ENCODE measurements at places on chromosomes 12 and 14.
A peak's percentile ranks its signal among the peaks of the same experiment; 100 is the strongest.

- peak; percentile 62 for DNase-seq
Observed at GRCh38 chr12:117518594-117519270, 157.3 kb upstream of the NOS1 start.

DNA sequence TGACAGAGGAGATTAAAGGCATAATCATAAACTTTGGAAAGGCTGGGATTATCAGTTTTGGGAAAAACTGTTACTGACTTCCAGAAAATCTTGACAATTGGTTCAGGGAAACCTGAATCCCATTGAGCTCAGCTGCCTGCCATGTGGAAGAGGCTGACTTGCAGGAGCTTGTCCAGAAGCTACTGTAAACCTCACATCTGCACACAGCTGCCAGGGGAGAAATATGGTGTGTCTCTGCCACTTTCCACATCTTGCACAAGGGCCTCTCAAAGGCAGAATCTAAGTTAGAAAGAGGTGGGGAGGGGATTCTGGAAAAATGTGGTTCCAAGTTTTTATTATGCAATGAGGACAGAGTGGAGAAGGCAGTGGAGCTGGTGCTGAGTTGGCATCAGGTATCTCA, 8.7 kb upstream of the BHLHE41 start:
- no peak for DNase-seq

DNA sequence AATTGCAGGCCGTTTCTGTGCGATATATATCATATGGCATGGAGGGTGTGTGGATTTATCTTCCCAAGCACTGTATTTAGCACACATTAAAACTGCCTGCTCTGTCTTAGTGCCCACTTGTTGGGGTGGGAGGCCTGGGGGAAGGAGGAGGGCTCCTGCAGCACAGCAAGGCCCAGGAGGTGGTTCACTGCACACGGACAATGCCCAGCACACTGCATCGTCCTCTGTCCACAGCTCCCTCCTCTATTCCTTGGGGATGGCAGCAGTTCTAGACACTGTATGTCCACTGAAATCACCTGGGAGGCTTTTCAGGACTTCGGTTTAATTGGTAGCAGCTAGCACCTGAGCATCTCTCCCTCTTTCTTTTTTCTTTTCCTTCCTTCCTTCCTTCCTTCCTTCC, 161.2 kb downstream of the KTN1 start:
- DNase-seq, result no peak

DNA sequence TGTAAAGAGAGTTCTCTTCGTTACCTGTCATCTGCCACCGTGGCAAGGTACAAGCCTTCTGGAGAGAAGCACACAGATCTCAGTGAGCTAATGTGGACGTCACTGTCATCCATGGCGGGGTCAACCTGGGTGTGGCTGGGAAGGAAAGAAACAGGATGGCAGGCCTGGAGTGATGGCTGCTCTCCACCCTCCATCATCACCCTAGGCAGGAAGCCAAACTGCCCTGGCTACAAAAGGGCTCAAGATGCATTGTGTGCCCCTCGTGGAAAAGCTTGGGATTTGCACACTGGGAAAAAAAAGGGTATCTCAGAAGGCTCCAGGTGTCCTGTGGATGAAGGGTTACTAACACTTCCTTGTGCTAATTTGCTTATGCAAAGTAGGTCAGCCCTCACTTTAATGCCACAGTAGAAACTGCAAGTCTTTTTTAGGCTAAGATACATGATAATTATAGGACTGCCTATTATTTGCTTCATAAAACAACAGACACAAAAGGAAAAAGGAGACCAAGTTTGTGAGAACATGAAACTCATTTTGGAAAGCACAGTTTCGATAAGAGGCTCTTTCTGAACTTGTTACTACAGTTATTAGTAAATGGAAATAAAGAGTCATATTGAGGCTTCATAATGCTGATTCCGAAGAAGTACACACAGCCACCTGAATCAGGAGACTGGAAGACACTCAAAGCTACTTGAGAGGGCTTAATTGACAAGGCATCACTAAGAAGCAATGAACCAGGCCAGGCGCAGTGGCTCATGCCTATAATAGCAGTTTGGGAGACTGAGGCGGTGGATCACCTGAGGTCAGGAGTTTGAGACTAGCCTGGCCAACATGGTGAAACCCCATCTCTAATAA, 18.9 kb downstream of the RFC5 start:
- DNase-seq, result no peak

- no peak for DNase-seq
Observed at GRCh38 chr12:52847335-52848102, 1.3 kb downstream of the KRT78 start.

- DNase-seq, result no peak
Observed at GRCh38 chr12:47080725-47081502, 1.2 kb upstream of the AMIGO2 start.

- no peak for DNase-seq
Observed at GRCh38 chr14:86604561-86604960, 1074.6 kb downstream of the FLRT2 start.

GRCh38 chr14:67857778-67858350, 38.3 kb downstream of the RAD51B start:
- DNase-seq, result no peak

GRCh38 chr12:79933532-79934264, 1.2 kb downstream of the PPP1R12A start:
- DNase-seq, result peak; percentile 45

DNA sequence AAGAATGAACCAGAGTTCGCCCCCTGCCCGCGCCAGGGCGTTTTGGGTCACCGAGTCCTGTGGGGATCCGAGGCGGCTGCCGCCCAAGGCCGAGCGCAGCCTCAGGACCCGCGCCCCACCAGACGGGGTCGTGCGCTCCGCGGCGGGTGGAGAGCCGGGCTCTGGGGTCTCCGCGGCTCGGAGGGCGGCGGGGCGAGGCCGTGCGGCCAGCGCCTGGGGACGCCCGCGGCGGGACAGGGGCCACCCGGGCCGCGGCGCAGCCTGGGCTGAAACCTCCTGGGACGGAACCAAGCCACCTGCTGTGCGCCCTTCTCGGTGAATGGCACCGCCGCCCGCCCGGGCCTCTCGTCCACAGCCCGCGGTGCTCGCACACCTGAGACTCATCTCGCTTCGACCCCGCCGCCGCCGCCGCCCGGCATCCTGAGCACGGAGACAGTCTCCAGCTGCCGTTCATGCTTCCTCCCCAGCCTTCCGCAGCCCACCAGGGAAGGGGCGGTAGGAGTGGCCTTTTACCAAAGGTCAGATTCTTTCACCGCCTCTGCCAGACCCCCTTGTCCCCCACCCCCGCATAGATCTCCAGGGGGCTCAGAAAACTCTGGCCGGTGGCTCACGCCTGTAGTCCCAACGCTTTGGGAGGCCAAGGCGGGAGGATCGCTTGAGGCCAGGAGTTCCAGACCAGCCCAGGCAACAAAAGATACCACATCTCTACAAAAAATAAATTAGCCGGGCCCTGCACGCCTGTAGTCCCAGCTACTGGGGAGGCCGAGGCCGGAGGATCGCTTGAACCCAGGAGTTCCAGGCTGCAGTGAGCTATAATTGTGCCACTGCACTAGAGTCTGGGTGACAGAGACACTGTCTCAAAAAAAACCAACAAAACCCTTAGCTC, 901 bp downstream of the B3GNT4 start:
- DNase-seq, result no peak

DNA sequence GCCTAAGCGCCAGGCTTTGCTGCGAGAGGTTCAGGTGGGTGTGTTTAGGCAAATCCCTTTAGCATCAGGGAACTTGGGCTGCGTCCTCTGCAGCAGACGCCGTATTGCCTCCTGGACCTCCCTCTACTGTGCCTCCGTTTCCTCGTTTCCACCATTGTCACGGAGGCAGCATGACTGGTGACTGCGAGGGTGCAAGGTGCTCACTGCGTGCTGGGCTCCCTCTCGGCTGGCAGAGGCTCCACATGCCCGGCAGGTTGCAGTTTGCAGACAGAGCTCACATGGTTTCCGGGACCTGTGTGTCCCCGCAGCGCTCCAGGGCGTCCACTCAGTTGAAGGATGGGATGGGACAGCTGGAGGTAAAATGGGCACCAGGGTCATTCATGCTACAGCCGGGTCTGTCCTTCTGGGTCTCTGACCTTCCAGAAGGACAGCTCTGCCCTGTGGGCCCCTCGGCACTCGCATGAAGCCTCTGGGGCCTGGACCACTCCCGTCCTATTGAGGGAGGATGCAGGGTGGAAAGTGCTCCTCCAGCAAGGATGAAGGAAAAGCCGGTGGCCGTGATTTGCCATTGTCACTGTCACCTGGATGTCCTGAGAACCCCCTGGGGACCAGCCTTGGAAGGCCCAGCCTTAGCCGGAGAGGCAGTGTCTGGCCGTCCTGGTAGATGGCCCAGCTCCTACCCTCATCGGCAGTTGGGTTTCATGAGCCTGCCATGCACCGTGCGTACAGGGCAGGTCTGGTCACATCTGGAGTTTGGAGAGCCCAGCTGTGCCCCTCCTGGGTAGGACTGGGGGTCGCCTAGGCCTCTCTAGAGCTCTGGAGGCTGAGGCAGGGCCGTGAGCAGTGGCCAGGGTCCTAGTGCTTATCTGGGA, 146.5 kb downstream of the KIF26A start:
- DNase-seq, result no peak

- DNase-seq, result no peak
Observed at GRCh38 chr14:69651664-69652063, 40.3 kb downstream of the SUSD6 start.

- no peak for DNase-seq
Observed at GRCh38 chr12:104306943-104307654, 3.6 kb downstream of the EID3 start.

GRCh38 chr12:54015018-54015931, 6.5 kb downstream of the HOXC8 start:
- no peak for DNase-seq

Data from LNCaP clone FGC (cell line).